ENCODE measurements at places on chromosomes 13 and 19.

- no peak for DNase-seq
Measured at GRCh38 chr19:16087940-16088339, 11.6 kb downstream of the TPM4 start.

DNA sequence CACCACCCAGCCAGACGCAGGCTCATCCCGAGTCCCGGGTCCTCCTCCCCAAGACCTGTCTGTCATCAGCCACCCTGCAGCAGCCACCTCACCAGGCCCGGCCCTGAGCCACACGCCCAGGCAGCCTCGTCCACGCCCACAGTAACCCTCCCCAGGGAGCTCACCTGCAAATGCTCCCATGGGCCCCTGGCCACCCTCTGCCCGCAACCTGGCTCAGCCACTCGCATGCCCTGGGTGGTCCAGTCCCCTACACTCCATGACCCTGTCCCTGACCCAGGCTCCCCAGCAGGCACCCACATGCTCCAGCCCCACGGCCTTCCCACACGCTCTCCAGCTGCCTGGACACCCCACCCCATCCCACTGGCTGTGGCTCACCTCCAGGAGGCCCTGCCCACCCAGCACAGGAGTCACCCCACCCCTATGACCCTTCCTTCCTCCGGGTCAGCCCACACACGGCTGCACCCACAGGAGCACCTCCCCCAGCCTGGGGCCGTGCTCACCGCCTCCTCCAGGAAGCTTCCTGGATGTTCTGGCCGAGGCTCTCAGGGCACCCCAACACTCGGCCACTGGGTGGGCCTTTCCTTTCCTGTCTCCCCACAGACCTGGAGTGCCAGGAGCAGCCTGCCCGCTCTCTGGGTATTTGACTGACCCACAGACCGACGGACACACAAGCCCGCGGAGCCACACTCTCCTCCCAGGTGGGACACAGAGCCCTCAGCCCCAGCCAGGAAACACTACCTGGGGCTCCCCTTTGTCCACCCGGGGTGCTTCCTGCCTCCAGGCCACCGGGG, 3.6 kb downstream of the TMEM259 start:
- no peak for DNase-seq

DNA sequence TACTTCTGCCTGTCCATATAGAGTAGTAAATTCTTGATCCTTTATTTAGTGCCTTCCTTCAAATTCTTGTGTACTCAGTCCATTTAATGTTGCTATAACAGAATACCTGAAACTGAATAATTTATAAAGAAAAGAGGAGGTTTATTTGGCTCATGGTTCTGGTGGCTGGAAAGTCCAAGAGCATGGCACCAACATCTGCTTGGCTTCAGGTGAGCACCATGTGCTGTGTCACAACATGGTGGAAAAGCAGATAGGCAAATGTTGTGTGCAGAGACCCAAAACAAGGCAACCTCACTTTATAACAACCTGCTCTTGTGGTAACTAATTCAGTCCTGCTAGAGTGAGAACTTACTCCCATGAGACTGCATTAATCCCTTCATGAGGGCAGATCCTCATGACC, 195.3 kb downstream of the LMO7 start:
- DNase-seq: no peak

DNA sequence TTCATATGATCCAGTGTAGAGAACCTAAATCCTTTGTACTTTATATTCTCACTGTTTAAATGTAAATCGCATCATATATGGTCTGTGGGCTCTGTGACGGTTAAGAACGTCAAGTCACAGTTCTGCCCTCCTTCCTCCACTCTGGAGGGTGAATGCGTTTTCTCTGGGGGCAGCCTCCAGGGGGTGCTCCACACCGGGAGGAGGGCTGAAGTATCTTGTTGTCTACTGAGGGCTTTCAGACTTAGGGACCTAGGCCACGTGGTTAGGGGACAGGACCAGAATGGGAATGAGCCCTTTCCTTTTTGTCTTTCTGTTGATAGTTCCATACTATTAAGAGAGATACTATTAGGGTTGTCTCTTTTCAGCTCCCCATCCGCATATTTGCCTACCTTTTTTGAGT, 504.9 kb downstream of the FGF9 start:
- no peak for DNase-seq

GRCh38 chr13:92827503-92827902, 399.1 kb upstream of the GPC6 start:
- no peak for DNase-seq

DNA sequence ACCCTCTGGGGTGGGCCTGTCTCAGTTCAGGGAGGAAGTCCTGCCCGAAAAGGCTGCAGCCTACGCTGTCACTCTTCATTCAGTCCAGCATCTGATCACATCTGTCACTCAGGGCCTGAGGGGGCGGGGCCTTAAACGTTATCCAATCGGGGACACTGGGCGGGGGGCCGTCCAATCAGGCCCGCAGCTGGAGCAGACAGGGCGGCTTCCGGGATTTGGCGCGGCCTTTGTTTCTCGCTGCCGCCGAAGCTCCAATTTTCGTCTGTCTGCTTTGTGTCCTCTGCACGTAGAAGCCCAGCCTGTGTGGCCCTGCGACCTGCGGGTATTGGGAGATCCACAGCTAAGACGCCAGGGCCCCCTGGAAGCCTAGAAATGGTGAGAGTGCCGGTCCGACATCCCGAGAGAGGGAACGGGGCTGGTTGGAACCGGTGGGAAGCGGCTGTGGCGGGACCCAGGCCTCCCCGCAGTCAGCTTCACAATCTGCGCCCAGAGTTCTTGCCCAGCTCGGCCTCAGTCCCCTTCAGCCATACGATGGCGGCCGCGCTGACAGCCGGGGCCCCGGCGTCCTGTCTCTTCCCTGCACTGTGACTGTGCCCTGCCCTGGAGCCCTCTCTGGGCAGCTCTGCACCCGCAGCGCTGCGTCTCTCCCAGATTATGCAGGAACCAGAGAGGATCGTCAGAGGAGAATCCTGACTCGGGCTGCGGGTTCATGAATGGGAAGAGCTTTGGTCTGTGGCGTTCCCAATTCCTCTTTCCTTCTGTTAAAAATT, at the start of gene ZNF730:
TSS of gene ZNF730 (plus strand) at position 224 of the 770 bp plus-strand sequence. CDS start at position 373, 149 bp downstream.
- no peak for DNase-seq

- DNase-seq: no peak
Measured at GRCh38 chr13:64471916-64472315, 2758.2 kb downstream of the PCDH9 start.

- no peak for DNase-seq
Measured at GRCh38 chr13:49287995-49288394, 40.3 kb downstream of the CDADC1 start.

GRCh38 chr13:99782669-99783068, 188.9 kb downstream of the ZIC5 start:
- no peak for DNase-seq

DNA sequence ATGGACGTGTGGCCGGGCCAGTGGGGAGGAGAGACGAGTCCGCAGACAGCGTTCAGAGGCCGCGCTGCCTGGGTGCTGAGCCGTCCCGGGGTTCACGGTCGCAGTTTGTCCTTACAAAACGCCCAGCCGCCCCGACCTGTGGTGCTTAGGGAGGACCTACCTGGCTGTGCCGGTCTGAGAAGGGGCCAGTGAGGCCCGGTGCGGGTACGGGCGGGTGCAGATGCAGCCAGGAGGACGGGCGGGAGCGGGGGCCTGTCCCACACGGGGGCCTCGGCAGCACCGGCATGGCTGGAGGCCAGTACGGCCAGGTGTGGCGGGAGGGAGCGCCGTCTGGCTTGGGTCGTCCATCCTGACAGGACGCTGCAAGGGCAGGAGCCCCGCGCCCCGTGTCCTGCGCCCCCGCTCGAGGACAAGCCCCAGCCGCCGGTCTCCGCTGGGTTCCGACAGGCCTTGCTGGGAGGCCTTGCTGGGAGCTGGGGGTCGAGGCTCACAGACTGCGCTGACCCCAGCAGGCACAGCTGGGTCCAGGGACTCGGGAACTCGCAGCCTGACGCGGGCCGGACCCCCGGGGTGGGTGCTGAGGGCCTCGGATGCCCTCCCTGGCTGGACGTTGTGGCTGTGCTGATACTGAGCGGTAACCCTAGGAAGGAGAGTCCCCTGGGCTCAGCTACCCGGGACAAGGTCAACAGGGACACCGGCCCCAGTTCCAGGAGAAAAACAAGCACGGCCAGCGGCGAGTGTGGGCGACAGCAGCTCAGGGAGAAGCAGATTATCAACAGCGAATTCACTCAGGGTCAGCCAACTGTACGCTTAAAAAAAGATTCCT, 5.3 kb upstream of the PROZ start:
- DNase-seq: no peak

DNA sequence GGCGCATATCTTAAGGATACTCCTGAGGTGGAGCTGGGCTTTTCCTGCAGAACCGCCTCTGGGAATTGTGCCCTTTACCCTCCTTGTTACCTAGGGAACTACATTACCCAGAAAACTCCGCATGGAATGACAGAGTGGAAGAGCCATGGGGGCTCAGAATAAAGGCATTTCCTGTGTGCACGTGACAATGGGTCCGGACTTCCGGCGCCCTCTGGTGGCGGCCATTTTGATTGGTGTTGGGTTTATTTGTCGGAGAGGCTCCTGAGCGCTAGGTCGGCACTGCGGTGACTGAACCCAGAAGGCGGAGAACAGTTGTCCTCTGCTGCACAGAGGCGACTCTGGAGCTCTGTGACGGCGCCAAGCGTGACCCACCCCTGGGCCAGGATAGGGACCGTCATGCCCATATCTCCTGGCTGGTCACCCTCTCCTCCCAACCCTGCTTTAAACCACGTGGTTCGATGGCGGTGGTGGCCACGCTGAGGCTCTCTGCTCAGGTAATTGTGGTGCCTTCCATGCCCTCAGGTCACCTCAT, at the start of gene ZNF587B:
TSS of gene ZNF587B (plus strand) at position 229 of the 532 bp plus-strand sequence. CDS start at position 459, 230 bp downstream.
- no peak for DNase-seq

Data from NCI-H187 treated with DMSO at 0.1 percent for 48 hours (cell line).